ENCODE measurements at places on chromosomes 7 and 10.

DNA sequence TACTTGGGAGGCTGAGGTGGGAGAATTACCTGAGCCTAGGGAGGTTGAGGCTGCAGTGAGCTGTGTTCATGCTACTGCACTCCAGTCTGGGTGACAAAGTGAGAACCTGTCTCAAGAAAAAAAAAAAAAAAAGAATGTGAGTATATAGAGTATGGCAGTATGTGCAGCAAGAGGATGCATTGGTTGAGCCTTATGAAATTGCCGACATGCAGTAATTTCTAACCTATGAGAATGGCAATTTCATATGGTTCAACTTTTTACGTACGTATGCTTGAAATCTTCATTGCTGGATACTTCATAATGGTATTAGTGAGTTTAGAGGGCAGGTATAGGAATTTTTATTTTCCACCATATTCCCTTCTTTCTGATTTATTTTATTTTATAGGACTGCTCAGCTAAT lies 4.6 kb upstream of the FAM133B start:
- DNase-seq, result no peak

DNA sequence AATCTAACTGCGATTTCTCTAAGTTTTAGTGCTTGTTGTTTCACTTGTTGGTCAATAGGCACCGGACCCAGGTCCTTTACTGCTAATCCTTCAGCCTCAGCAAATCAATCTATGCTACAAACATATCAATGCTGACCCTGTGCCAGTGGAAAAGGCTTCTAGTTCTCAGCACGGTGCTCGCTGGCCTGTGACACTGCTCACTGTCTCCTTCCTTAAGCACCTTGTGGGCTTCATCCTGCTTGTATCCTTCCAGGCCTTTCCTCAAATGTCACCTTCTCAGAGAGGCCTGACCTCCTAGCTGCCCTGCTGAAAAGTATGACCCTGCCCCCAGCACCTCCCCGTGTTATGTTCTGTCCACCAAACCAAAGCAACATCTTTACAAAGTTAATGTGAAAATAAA lies 201.2 kb upstream of the FRMD4A start:
- DNase-seq, result no peak

DNA sequence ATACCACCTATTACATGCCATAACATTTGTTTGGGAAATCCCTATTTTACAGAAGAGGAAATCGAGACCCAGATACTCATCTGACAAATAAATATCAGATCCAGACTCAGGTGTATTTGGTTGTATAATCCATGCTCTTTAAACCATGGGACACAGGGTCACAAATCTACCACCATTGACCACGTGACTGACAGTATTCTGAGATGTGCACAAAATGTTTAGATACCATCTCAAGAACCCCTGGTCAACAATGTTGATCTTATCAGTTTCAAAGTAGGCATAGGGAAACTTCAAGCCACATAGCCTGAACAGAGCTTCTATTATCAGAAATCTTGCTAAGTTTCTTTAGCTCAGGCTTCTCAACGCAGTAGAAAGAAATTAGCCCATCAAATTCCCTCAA lies 93.6 kb downstream of the ICA1 start:
- no peak for DNase-seq

GRCh38 chr10:49739426-49739825 lies 22.7 kb downstream of the OGDHL start:
- DNase-seq, result no peak

- DNase-seq, result no peak
Observed at GRCh38 chr10:24475598-24475997, 248.1 kb downstream of the ARHGAP21 start.

DNA sequence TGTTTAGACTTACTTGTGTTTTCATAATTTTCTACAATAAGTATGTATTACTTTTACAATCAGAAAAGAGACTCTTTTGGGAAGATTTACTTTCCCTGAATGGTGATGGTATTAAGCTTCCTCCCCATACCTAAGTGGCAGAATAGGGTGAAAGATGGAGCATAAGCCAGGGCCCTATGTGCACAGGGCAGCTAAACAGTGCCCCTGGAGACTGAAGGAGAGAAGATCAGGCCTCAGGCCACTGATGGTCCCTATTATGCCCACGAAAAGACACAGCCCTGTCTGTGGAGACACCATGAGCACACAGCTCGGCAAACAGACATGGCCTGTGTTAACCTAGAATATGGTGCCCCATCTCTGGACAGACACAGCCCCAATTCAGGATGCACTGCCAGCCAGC lies 139.4 kb downstream of the OAT start:
- DNase-seq, result no peak

GRCh38 chr10:28668363-28669226 lies 8.7 kb upstream of the BAMBI start:
- peak; percentile 62 for DNase-seq

GRCh38 chr7:5216931-5217330 lies 26.9 kb downstream of the WIPI2 start:
- no peak for DNase-seq

- peak; percentile 49 for DNase-seq
Observed at GRCh38 chr7:24757353-24758275, at the start of gene GSDME. Gene GSDME, minus strand, starts transcription at chr7:24757464. Its CDS starts 7,690 bp downstream, at chr7:24749774.

GRCh38 chr7:137987968-137988367 lies 13.9 kb downstream of the CREB3L2 start:
- DNase-seq, result no peak

- DNase-seq, result no peak
Observed at GRCh38 chr7:31022726-31023125, 29.4 kb upstream of the ADCYAP1R1 start.

DNA sequence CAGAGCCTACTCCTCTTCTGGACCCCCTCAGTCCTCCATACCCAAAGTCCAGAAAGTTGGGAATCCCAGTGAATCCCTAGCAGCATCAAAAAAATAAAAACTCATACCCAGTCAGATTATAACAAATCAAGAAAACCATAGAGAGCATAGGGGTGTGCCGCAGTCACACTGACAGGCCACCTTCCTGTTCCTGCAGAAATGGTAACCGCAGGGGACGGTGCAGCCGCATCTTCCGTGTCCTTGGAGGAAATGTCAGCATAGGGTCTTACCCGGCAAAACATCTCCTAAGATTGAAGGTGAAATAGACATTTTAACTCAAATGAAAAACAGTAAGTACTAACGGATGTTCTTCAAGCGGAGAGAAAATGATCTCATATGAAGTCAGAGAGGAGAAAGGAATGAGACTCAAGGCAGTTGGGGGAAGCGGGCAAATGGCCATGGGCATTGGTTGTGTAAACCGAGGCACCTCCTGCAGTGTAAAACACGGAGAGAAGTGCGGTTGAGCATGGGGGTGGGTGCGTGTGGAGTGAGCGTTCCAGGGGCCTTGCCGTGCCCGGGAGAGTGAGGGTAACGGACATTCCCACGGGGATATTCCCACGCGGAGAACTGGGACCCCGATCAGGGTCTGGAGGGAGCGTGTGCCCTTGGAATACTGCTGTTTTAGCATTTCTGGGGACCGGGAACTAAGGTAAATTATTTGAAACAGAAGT lies 110.8 kb downstream of the NKX6-2 start:
- DNase-seq, result no peak

DNA sequence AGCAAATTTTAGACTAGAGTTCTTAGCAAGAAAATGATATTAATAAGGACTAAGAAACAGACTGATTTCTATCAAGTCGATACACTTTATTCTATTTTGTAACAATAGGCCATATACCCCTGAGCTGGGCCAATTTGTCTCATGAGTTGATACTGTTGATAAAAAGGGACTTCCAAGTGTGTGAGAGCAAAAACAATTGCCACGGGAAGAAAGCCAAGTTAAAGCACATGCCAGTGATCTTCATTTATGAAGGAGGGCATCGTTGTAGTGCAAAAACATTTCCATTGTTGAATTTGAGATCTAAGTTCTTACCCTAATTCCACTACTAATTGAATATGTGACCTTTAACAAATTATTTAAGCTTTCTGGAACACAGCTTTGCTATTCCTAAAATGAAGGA lies 119.9 kb downstream of the CNOT4 start:
- DNase-seq, result no peak

DNA sequence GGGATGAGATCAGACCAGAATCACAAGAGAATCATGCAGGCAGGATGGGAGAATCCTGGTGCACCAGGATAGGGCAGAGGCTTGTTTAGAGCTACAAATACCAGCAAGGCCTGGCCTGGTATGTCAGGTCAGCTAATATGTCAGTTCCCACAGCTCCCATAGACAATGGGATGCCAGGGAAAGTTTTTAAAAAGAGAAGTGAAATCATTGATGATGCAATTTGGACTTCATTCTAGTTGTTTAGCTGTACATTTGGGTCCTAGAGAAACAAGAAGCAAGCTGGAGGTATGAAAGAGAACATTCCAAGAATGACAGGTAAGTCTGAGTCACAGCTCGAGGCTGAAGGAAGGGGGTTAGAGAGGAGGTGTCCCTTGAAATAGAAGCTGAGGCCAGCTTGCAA lies 45.2 kb downstream of the GPR141 start:
- no peak for DNase-seq

DNA sequence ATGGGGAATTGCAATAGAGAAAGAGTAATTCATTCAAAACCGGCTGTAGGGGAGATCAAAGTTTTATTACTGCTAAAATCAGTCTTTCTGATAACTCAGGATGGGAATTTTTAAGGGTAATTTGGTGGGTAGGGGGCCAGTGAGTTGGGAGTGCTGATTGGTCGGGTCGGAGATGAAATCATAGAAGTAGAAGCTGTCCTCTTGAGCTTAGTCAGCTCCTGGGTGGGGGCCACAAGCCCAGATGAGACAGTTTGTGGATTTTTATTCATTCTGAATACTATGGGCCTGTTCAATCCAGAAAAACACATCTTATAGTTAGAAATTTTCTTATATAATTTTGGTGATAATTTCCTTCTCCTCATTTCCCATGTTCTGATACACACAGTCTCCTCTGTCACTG lies 25.4 kb downstream of the CALD1 start:
- DNase-seq, result no peak

GRCh38 chr7:157949711-157950110 lies 612.9 kb downstream of the DNAJB6 start:
- DNase-seq, result no peak

GRCh38 chr10:19168584-19168983 lies 120.0 kb downstream of the MALRD1 start:
- DNase-seq, result no peak

GRCh38 chr10:48234787-48235186 lies 39.7 kb downstream of the FRMPD2 start:
- no peak for DNase-seq

GRCh38 chr10:130664526-130664925 lies 528.3 kb downstream of the GLRX3 start:
- DNase-seq, result no peak

GRCh38 chr10:130691776-130692175 lies 555.6 kb downstream of the GLRX3 start:
- no peak for DNase-seq

DNA sequence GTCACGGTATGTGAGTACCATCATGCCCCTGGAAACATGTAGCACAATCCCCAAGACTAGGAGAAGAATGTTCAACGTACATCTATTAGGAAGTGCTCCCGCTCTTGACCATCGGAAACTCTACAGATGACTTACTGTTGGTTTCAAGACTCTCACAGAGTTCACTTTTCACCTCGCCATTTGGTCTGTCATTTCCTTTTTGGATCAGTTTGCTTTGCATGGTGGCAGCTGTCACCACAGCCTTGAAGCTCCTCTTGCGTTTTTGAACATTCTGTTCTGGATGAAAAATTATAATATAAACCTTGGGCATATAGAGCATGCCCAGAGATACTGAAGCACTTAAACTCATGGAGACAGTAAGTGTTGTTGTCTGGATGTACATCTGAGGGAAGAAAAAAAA lies 806.8 kb downstream of the GRM8 start:
- no peak for DNase-seq
